ENCODE measurements at places on chromosomes 4 and X.

- no peak for DNase-seq
Observed at GRCh38 chrX:14837155-14837554, 35.7 kb downstream of the FANCB start.

GRCh38 chrX:113793563-113793962, 790.3 kb upstream of the HTR2C start:
- no peak for DNase-seq

- no peak for DNase-seq
Observed at GRCh38 chr4:179007755-179008154, 1565.5 kb upstream of the AGA start.

- DNase-seq: no peak
Observed at GRCh38 chr4:20493761-20494353, 206.4 kb upstream of the PACRGL start.

DNA sequence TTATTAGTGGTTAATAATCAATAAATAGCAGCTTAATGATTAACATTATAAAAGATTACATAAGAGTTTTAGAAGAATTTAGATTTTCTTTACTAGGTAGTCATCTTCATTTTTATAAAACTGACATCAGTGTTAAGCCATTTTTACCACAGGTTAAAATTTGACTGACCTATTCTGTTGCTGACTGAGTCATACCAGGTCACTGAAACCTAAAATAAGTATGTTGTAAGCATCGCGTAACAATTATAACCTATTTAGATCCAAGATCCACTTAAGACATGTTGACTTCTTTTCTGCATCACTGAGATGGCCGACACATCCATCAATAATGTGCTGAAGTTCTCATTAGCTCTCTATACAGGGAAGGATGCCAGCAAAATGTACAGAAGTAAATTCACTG, 36.7 kb downstream of the ARX start:
- no peak for DNase-seq

- DNase-seq: no peak
Observed at GRCh38 chr4:20839957-20840356, 139.7 kb downstream of the PACRGL start.

GRCh38 chrX:73987166-73987565, 316.8 kb upstream of the ZCCHC13 start:
- DNase-seq: no peak

GRCh38 chr4:77538144-77538543, 67.5 kb upstream of the CXCL13 start:
- no peak for DNase-seq

GRCh38 chr4:742742-743311, 37.2 kb downstream of the PCGF3 start:
- peak; percentile 37 for DNase-seq

DNA sequence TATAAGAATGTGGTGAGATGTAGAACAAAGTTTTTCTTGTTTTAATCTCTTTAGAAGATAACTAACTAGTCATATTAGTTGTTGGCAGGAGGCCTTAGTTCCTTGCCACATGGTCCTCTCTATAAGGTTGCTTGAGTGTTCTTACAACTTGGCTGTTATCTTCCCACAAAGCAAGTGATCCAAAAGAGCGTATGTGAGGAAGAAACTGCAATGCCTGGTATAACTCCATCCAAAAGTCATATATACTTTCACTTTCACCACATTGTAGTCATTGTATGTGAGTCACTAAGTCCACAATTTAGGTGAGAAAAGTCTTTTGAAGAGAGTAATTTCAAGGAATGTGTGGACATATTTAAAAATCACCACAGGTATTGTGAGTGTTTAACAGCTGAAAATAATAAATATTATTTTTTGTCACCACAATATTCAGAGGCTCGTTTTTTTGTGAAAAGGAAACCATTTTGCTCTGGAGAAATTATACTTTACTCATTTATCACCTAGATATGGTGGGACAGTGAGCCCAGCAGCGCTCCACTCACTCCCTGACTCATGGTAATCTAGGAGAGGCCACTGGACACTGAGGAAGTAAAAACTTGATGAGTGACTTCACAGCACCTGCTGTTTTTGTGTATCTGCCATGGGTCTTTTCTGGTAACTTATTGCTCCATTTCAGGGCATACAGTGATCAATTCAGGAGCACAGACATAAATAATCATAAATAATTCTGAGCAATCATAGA, 369.4 kb upstream of the NDST3 start:
- DNase-seq: no peak

GRCh38 chrX:106263817-106264216, 95.7 kb downstream of the PWWP3B start:
- DNase-seq: no peak

GRCh38 chr4:36244257-36245082, at the start of gene ARAP2:
TSS of gene ARAP2 (minus strand) at chr4:36244514. CDS start at chr4:36229486, 15,028 bp downstream.
- peak; percentile 49 for DNase-seq

DNA sequence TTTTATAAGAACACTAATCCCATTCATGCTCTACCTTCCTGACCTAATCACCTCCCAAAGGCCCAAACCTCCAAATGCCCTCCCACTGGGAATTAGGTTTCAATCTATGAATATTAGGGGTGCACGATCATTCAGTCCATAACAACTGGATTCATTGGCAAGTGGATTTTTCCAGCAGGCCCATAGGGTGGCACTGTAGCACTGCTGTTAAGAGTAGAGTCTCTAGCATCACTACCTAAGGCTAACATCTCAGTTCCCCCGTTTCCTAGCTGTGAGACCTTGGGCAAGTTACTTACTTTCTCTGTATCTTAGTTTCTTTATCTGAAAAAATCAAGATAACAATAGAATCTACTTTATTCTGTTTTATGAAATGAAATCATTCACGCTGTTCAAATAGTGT, 315.8 kb downstream of the STIM2 start:
- DNase-seq: peak; percentile 1

- no peak for DNase-seq
Observed at GRCh38 chrX:137567682-137568232, 1.8 kb downstream of the ZIC3 start.

- peak; percentile 50 for DNase-seq
Observed at GRCh38 chrX:110665223-110666002, 130.2 kb downstream of the CHRDL1 start.

- DNase-seq: peak; percentile 75
Observed at GRCh38 chr4:186724058-186724863, 605 bp upstream of the FAT1 start.

DNA sequence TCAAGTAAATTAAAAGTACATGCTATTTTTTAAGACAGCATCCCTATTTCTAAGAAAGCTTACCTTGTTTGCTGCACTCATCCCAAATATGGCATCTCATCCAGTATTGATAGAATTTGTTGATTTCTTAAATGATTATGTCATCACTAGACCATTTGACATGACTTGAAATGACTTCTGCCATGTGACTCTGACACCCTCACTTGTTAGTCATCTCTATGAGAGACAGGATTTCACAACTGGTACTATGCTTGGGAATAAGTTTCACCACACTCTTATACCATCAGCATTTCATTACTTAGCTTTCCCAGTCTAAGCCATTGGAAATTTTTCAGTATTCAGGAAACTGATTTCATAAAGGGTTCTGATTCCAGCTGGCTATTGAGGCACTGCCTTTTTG, 55.3 kb downstream of the TMPRSS11F start:
- no peak for DNase-seq

- no peak for DNase-seq
Observed at GRCh38 chrX:39204945-39205344, 403.7 kb downstream of the MID1IP1 start.

GRCh38 chr4:157014621-157015591, 43.3 kb upstream of the PDGFC start:
- peak; percentile 38 for DNase-seq

DNA sequence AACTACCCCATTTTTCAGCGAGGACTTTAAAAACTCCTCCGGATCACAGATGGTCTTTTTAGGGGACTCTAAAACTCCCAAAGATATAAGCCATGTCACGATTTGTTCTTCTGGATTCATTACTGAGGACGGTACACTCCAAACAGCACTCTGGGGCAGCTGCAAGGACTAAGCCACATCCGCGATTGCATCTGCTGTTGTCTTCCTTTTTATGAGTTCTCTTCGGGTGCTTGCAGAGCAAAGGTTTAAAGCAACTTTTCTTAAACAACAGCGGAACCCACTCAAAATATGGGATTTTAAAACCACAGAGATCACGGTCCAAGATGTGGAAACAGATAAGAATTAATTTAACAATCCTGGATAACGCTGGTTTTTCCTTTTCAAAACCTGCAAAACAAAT, at the start of gene ARHGEF6:
Gene ARHGEF6 (minus strand): TSS at position 170 of the 400 bp plus-strand sequence. CDS start 50 bp downstream, at position 120.
- peak; percentile 87 for DNase-seq

DNA sequence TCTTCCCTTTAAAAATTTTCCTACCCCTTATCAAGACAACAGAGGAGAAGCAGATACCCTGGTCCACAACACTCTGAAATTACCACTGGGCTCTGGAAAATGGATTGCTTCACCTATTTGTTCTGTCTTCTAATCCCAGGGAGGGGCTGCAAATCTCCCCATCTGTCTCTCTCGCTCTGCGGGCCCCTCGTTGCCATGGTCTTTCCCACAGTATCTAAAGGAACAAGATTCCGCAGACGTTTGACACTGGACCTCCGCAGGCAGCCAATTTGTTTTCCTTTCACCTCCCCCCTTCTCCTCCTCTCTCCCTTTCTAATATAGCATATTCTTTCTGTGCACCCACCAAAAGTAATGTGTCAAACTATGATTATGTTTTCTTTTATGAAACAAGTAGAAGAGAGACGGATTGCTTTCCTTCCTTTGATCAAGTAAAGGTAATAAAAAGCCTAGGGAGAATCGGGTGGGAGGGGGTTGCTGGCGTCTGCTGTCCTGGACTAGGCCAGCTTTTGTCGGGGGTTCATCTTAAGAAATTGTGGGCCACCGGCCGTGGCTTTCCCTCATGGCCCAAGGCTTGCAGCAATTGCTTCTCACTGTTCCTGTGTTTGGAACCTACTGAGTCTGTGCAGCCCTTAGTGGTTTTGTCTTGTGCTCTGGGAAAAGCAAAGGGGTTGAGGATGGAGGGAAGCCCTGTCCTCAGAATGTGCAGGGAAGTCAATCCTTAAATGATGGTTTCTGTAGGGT, 81.0 kb downstream of the MGST2 start:
- no peak for DNase-seq

GRCh38 chr4:141511055-141511454, 125.3 kb upstream of the IL15 start:
- DNase-seq: no peak

GRCh38 chrX:115531818-115532403, 29.1 kb upstream of the PLS3 start:
- DNase-seq: no peak

- no peak for DNase-seq
Observed at GRCh38 chr4:76752861-76753501, 145.0 kb downstream of the SOWAHB start.

GRCh38 chr4:130257271-130257670, 1161.3 kb downstream of the C4orf33 start:
- no peak for DNase-seq

GRCh38 chrX:97311066-97311778, 427.5 kb downstream of the RPA4 start:
- DNase-seq: no peak

GRCh38 chr4:7325541-7325940, 109.2 kb downstream of the PSAPL1 start:
- no peak for DNase-seq

- DNase-seq: peak; percentile 43
Observed at GRCh38 chr4:109434007-109434971, 674 bp downstream of the SEC24B start.
